ENCODE measurements at places on chromosomes 1 and 21.

- no peak for DNase-seq
These were observed 85.8 kb downstream of the ZNF644 start for GRCh38 chr1:90936061-90936460.

DNA sequence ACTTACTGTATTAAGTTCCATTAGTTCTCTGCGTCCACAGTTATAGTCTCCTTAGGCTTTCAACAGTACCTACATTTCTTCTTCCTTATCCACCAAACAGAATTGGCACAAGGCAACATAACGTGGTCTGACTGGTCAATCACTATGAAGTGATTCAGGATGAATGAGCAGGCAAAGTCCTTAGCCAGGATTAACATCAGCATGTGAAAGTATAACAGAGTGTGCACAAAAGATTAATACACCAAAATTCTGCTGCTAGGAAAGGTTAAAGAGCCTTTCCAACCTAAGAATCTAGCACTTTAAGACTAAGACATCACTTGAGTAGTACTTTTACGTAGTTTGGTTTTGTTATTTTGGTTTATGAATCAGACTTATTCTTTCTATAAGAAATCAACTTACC is 15.8 kb downstream of the DEPDC1 start:
- no peak for DNase-seq

- peak; percentile 82 for DNase-seq
These were observed 816 bp downstream of the IL6R start for GRCh38 chr1:154405747-154406571.

- no peak for DNase-seq
These were observed 51.7 kb upstream of the TMEM51 start for GRCh38 chr1:15101801-15102200.

- DNase-seq, result no peak
These were observed 381.4 kb upstream of the PROX1 start for GRCh38 chr1:213606252-213606820.

All from stimulated activated CD4-positive, alpha-beta T cell treated with anti-CD3 and anti-CD28 coated beads, Interleukin-15, amount 100 ng/mL, for 24 hours (primary cell).